ENCODE measurements at places on chromosomes 6 and 20.

DNA sequence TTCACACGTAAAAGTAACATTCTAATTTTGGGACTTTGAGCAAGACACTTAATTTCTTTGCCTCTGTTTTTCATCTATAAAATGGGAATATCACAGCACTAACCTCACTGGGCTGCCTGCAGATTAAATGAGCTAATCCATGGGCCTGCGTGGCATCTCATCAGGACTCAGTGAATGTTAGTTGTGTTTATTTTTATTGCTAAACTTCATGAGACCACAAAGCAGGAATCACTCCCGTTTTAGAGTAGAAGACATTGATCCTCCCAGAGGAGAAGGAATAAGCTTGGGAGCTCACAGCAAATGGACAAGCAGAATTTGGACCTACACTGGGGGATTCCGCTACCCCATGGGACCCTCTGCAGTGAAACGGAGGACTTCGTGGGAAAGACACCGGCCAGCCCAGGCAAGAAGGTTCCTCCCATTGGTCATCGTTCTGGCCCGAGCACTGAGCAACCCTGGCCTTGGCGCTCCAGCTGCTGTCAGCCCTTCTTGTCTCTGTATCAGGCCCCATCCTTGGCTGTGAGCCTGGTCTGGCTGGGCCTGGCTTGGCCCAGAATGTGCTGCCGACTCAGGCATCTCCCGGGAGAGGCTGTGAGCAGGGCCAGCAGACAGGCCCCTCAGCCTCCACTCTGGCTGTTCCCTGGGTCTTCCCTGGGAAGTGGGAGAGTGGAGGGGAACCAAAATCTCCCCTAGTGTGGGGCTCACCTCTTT, 79.8 kb downstream of the NFATC2 start:
- DNase-seq = no peak

- DNase-seq = no peak
These were observed 13.8 kb downstream of the ATXN1 start for GRCh38 chr6:16747232-16748024.

GRCh38 chr20:48374991-48375595, 452.7 kb downstream of the PREX1 start:
- no peak for DNase-seq

DNA sequence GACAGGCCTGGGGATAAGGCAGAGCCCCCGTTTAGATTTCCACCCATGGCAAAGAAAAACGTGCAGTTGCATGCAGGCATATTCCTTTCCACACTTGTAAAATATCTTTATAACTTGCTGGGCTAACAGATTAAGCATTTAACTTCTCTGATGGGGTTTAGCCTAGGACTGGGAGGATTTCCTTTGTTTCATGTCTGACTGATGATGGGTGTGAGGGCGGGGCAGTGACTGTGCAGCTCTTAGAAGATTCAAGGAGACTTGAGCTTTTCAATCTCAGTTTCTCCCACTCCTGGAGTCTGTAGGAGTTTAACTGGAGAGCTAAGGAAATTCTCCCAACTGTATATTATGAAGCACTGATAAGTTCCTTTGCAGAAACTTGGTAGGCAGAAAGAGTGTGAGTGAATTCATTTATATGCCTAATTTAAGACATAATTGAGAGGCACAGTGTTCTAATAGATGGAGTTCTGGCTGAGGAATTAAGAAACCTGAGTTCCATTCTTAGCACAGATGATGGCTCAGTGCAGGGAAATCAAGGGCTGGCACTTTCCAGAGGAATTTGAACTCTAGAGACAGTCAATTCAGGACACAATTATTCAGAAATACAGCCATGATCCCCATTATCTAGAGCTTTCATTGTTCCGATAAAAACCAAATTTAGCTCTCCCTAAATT, 214.6 kb upstream of the CNR1 start:
- no peak for DNase-seq

DNA sequence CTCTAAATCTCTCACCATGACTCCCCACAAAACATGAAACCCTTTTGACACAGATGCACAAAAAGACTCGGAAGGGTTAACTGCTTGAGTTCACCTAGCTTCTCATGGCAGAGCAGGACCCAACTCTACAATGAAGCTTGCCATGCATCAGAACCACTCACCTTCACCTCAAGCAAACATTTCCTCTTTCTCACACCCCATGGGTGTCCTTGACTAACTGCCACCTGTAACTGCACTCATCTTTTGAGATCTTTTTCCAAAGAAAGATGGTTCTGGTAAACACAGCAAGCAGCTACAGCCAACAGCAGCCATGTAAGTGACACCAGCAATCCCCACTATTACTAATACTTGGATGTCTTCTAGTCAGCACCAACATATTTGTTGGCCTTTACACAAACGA, 76.5 kb downstream of the EFHC1 start:
- DNase-seq = no peak

- DNase-seq = no peak
These were observed 47.0 kb upstream of the EEF1E1 start for GRCh38 chr6:8149350-8149749.

GRCh38 chr20:48069596-48069995, 284.3 kb upstream of the SULF2 start:
- no peak for DNase-seq

GRCh38 chr6:170042596-170043118, 248.2 kb downstream of the DLL1 start:
- DNase-seq = no peak

GRCh38 chr6:64256483-64256882, 620.9 kb downstream of the PHF3 start:
- no peak for DNase-seq

- DNase-seq = no peak
These were observed 22.1 kb downstream of the SNHG17 start for GRCh38 chr20:38412877-38413577.
